ENCODE measurements at places on chromosomes 11 and 22. TPM values are rescaled to one million over a fixed set of nuclear protein-coding genes. Genes with fewer than 3 reads are reported as not detected.

Gene OR51E1
- 0.33 TPM for total RNA-seq

Gene OR4C15
- not detected for total RNA-seq

Gene AP2A2
- total RNA-seq, result 63.6 TPM

Gene H19
- total RNA-seq, result 385 TPM

Gene TBX10
- not detected for total RNA-seq

Gene FAM181B
- 1.2 TPM for total RNA-seq

Gene SLC29A2
- total RNA-seq, result 2.1 TPM

Gene MPEG1
- 10.1 TPM for total RNA-seq

- no peaks in the 10 kb centered on the region for H3K36me3 ChIP-seq
- H3K27me3 ChIP-seq, result peaks cover 15% of the 10 kb centered on the region
- H3K4me3 ChIP-seq, result peak within 1 kb of the TSS; percentile 53
- H3K27ac ChIP-seq, result peak within 1 kb of the TSS; percentile 26
- DNase-seq, result no peak
Measured at GRCh38 chr22:30245985-30246813, at the start of gene LIF. TSS of gene LIF (minus strand) at chr22:30246759. CDS start at chr22:30246695, 64 bp downstream.

GRCh38 chr11:134385774-134386565, 26.1 kb downstream of the B3GAT1 start:
- no peaks in the 10 kb centered on the region for H3K36me3 ChIP-seq
- H3K4me3 ChIP-seq, result no peak overlapping the region
- no peak overlapping the region for H3K27ac ChIP-seq
- no peak for DNase-seq
- H3K27me3 ChIP-seq, result no peaks in the 10 kb centered on the region

DNA sequence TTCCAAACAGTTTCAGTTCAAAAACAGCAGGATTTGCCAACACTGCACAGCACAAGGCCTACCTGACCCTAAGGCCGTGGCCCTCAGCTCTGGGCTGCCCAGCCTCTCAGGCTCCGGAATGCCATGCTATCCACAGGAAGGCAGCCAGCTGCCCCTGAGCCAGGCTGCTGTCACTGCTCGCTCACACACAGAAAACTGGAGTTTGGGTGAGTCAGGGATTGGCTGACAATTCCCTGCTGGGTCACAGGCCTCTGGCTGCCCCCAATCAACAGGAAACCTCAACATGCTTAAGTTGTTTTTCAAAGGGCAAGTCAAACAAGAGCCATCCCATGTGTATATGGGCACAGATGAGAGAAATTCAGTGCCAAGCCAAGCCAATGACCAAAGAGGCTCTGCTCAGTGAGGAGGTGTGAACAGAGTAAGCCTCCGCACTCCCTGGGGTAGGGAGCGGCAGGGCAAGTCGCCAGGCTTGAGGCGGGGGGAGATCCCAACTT, 50.2 kb downstream of the RPL27A start:
- peak overlapping the region; percentile 97 for H3K27ac ChIP-seq
- H3K36me3 ChIP-seq, result no peaks in the 10 kb centered on the region
- no peak overlapping the region for H3K4me3 ChIP-seq
- DNase-seq, result no peak
- no peaks in the 10 kb centered on the region for H3K27me3 ChIP-seq
- peaks cover 70% of the 10 kb centered on the region for H3K4me1 ChIP-seq

DNA sequence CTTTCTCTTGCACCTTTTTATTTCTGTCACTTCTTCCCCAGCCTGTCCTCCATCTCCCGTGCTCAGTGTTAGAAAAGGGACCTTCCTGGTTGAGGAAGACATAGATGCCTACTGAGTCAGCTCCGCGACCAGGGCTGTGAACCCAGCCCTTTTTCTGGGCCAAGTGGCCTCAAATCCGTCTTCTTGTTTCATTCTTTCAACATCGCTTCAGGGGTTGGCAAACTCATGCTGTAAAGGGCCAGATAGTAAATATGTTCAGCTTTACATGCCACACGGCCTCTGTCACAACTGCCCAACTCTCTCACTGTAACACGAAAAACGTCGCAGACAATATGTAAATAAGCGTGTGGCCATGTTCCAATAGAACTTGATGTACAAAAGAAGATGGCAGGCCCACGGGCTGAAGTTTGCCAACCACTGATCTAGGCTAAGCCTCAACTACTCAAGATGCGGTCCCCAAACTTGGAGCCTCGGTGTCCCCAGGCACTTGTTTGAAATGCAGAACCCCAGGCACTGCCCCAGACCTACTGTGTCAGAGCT, 338.4 kb downstream of the MN1 start:
- H3K27ac ChIP-seq, result no peak overlapping the region
- no peaks in the 10 kb centered on the region for H3K36me3 ChIP-seq
- H3K4me3 ChIP-seq, result no peak overlapping the region
- H3K4me1 ChIP-seq, result peaks cover 43% of the 10 kb centered on the region

DNA sequence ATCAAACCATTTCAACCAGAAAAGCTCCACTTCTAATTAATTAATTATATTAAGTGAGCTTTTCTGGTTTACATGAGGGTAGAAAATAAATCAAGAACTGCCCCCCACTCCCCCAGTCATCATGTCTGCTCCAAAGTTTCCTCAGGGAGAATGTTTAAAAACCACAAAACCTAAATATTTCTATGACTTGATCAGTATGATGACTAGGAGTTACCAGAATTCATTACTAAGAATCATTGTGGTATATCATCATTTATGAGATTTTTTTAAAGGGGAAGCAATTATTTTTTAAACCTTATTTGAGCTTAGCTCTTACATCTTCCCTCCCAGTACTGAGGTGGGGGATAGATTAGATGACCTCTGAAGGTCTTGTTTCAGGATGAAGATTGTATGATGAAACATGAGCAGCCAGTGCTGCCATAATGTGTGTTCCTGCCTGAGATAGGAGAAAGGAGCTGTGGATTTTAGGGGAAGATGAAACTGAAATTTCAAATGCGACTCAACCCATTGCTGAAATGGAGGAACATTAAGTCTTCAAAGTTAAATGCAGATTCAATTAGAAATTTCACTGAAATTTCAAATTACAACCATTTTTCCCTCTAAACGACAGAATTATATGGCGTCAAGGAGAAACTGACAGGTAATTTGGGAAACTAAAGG, 401.3 kb upstream of the CADM1 start:
- H3K27me3 ChIP-seq, result no peaks in the 10 kb centered on the region
- no peak for DNase-seq
- H3K4me3 ChIP-seq, result no peak overlapping the region
- no peaks in the 10 kb centered on the region for H3K4me1 ChIP-seq
- no peaks in the 10 kb centered on the region for H3K36me3 ChIP-seq

DNA sequence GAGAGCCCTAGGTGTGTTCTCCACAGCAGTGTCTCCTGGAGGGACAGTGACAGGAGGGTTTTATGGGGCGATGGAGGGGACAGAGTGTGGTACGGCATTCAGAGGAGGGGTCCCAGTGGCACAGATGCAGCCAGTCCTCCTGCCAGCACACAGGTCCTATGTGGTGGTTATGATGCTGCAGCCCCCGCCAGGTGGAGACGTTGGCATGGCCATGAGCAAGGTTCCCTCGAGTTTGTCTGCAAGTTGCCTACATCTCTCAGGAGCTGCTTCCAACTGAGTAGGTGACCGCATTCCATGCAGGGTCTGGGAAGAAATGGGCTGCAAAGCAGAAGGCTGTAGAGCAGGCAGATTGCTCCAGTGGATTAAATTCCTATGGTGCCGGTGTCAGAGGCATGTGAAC, 646.0 kb downstream of the TBC1D22A start:
- H3K4me3 ChIP-seq, result no peak overlapping the region
- H3K27me3 ChIP-seq, result peaks cover 49% of the 10 kb centered on the region
- H3K27ac ChIP-seq, result no peak overlapping the region
- no peaks in the 10 kb centered on the region for H3K4me1 ChIP-seq
- no peaks in the 10 kb centered on the region for H3K36me3 ChIP-seq

DNA sequence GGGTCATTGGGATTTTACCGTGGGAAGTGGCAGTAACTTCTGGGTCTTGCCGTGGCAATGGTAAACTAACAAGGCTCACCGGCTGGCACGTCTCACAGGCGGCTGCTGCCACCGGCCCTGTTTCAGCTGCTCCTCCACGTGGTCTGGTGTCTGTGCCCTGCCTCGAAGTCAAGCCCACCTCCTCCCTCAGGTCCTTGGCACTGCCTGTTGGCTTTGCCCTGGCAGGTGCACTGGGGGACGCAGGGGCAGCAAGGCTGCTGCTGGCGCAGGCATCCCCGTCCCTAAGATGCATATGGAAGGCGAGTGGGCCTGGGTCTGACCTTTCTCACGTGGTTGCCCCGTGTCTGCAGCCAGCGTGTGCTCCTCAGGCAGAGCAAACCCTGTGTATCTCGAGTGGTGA, 783.6 kb downstream of the BRD1 start:
- no peaks in the 10 kb centered on the region for H3K36me3 ChIP-seq
- H3K27ac ChIP-seq, result no peak overlapping the region
- H3K27me3 ChIP-seq, result no peaks in the 10 kb centered on the region

- no peak overlapping the region for H3K4me3 ChIP-seq
- H3K4me1 ChIP-seq, result peaks cover 17% of the 10 kb centered on the region
- DNase-seq, result no peak
- H3K27ac ChIP-seq, result no peak overlapping the region
- no peaks in the 10 kb centered on the region for H3K27me3 ChIP-seq
Measured at GRCh38 chr11:13324141-13324540, 46.6 kb downstream of the BMAL1 start.

GRCh38 chr11:41256041-41256440, 203.4 kb downstream of the LRRC4C start:
- no peak for DNase-seq
- H3K27ac ChIP-seq, result no peak overlapping the region
- H3K4me1 ChIP-seq, result no peaks in the 10 kb centered on the region

- no peaks in the 10 kb centered on the region for H3K36me3 ChIP-seq
- H3K27ac ChIP-seq, result no peak overlapping the region
- no peaks in the 10 kb centered on the region for H3K4me1 ChIP-seq
- no peaks in the 10 kb centered on the region for H3K27me3 ChIP-seq
Measured at GRCh38 chr11:88193278-88193677, 18.0 kb upstream of the RAB38 start.

- no peak overlapping the region for H3K27ac ChIP-seq
- H3K27me3 ChIP-seq, result no peaks in the 10 kb centered on the region
- H3K4me3 ChIP-seq, result no peak overlapping the region
- H3K36me3 ChIP-seq, result peaks cover 97% of the 10 kb centered on the region
- no peak for DNase-seq
Measured at GRCh38 chr11:68610452-68611116, 73.8 kb upstream of the GAL start.

DNA sequence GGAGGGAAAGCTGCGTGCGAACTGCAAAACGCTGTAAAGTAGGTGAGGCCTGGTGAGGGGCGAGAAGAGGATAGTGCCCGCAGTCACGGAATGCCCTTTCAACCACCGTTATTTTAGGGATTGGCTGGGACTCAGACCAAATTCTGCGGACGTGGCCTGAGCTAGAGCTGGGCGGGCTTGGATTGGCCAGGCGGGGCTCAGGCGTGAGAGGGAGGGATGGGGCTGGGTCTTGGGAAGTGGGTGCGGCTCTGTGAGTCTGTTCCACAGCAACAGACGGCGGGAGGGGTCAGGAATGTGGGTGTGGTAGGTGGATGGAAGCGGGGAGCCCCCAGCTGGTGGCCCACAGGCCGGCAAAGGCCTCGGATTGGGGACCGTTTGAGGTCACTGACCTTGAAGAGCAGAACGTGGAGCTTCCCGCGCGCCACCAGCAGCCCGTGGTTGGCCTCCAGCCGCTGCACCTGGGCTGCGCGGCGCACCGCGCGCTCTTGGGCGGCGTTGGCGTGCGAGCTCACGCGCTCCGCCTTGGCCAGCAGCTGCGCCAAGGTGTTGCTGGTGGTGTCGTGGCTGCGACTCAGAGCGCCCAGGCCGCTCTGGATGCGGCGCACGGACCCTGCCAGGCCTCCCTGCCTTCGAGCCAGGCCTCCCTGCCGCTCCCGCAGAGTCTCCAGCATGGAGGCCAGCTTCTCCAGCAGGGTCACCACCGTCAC, 444 bp downstream of the CAVIN3 start:
- peak overlapping the region; percentile 84 for H3K4me3 ChIP-seq
- peak; percentile 96 for DNase-seq
- no peaks in the 10 kb centered on the region for H3K27me3 ChIP-seq
- H3K36me3 ChIP-seq, result no peaks in the 10 kb centered on the region
- H3K4me1 ChIP-seq, result peaks cover 63% of the 10 kb centered on the region

GRCh38 chr11:79683930-79684329, 243.1 kb upstream of the TENM4 start:
- H3K4me1 ChIP-seq, result no peaks in the 10 kb centered on the region

DNA sequence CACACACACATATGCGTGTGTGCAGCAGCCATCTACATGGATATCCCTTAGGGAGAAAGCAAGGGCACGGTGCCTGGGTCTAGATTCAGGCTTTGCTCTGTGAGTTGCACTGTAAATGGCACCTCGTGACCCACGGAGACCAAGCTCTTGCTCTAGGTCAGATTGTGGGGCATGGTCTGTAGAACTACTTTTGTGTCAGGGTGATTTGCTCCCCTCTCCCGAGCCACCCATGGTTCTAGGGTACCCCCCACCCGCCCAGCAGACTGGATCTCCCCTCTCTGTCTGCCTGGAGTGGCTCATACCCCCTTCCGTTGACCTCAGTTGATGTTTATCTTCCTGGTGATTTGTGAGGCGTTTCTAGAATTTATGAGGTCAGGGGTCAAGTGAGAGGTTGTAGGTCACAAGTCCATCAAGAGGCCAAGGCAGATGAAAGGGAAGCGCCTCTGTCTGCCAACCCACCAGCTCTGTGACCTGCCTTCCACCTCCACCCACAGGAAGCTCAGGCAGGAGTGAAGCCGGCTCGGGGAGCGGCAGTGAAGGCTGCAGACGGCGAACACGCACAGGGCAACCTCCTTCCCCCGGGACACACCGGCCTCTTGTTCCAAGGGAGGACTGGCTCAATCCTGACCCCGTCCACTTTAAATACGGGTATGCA, 76.2 kb upstream of the TTLL12 start:
- DNase-seq, result no peak
- no peaks in the 10 kb centered on the region for H3K27me3 ChIP-seq
- H3K4me3 ChIP-seq, result no peak overlapping the region
- H3K4me1 ChIP-seq, result peaks cover 14% of the 10 kb centered on the region

DNA sequence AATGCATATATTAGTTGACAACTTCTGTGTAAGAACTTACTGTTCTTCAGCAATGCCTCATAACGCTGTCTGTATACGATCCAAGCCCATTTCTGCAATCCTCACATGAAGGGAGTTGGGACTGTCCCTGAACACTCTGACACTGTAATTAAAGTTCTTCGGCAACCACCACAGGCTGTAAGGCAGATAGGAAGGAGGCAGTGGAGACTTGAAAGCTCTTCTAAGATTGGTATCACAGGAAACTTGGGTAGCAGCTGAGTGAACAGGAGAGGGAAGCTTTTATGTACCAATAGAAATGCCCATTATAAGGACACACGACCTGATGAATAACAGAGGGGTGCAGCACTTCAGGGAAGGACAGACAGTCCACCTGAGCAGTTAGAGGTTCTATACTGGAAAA, 12.0 kb upstream of the GAB2 start:
- H3K4me3 ChIP-seq, result no peak overlapping the region
- no peaks in the 10 kb centered on the region for H3K36me3 ChIP-seq
- H3K4me1 ChIP-seq, result no peaks in the 10 kb centered on the region
- H3K27me3 ChIP-seq, result no peaks in the 10 kb centered on the region
- H3K27ac ChIP-seq, result no peak overlapping the region

- peak overlapping the region; percentile 95 for H3K27ac ChIP-seq
- no peak for DNase-seq
- peak overlapping the region; percentile 69 for H3K4me3 ChIP-seq
- H3K36me3 ChIP-seq, result no peaks in the 10 kb centered on the region
- no peaks in the 10 kb centered on the region for H3K27me3 ChIP-seq
Measured at GRCh38 chr11:85628771-85629341, 463 bp downstream of the TMEM126B start.
